WERI-Rb-1 (cell line): ENCODE measurements at places on chromosomes 4 and X.

DNA sequence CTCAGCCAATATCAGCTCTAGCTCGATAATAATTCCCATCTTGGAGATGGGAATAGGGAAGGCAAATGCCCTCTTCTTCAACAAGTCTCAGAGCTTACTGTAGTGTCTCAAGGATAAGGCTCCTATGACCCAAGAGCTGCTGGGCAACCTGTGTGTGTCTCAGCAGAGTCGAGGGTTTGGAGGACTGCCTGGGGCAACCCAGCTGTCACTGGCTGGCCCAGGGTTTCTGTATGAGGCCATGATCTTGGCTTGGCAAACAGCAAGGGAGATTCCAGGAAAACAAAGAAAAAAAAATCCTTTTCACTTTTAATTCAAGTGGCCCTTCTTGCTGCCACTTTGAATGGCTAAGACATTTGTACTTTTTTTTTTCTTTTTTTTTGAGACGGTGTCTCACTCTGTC is 34.4 kb downstream of the TMSB4X start:
- DNase-seq = no peak

GRCh38 chr4:108601532-108601931 is 18.8 kb upstream of the RPL34 start:
- no peak for DNase-seq

DNA sequence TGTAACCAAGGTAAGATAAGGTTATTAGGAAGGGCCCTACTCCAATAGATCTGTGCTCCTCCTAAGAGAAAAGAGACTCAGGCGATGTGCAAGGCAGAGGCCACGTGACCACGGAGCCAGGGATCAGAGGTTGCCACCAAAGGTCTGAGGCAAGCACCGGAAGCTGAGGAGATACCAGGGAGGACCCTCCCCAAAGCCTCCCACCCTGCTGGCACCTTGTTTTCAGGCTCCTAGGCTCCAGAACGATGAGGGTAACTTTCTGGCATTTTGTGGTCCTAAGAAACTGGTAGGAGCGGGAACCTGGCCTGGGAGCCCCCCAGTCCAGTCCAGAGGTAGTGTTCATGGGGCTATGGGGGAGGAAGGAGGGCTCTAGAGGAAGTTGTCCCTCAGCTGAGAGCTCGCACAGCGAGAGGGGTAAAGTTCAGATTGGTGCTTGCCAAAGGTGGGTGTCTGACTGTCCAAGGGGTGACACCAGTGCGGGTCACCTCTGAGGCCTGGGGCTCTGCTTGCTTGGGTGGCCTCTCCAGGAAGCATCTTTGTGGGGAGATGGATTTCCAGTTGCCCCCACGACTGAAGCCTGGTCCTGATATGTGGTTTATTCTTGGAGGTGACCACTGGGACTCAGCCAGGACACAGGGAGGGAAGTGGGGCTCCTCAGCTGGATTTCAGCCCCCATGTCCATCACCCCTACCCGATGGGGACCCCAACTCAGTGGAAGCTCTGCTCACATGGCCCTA is 7.5 kb upstream of the LETM1 start:
- no peak for DNase-seq

DNA sequence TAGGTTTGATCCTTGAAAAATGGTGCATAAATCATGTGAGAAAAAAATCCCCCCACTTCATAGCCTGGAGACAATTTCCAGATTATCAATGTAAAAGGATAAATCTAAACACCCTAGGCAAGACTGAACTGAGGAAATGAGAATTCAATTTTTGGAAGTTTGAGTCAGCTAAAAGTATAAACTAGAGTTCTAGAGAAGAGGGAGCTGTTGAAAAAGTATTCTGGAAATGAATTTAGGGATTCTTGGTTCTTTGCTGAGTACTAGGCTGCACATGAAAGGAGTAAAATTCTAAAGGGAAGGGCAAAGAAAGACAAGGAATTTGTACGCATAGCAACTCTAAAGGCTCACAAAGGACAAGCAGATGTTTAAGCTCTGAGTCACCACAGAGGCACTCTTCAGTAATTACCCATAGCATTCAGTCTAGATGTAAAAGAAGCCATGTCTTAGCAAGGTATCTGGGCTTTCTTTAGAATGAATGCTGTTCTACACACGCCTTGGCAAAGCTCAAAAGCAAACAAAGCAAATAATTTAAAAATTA is 896.5 kb downstream of the PDHA2 start:
- no peak for DNase-seq

- DNase-seq = no peak
These were observed 152.5 kb upstream of the SPRY1 start for GRCh38 chr4:123244137-123244536.

- DNase-seq = peak; percentile 92
These were observed 6.9 kb downstream of the L1CAM start for GRCh38 chrX:153878969-153879653.

- DNase-seq = no peak
These were observed 117.4 kb downstream of the TMA16 start for GRCh38 chr4:163611784-163612445.

- no peak for DNase-seq
These were observed 138.3 kb downstream of the PCDH18 start for GRCh38 chr4:137394018-137394417.

DNA sequence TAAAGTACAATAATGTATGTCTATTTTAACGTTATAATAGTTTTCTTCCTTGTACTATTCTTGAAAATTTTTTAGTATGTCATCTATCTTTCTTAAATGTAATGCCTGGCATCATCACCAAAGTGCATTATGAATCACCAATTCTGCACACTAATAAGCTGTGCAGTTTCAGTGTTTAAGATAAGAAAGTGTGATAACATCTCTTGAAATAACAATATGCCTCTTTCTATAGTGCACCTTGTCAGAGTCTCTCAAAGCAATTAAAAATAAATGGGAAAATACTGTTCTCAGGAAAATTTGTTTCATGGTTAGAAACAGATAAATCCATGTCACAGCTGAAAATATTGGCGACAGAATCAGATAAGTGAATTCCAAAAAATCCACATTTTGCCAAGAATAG is 457.4 kb upstream of the PCDH10 start:
- no peak for DNase-seq

GRCh38 chr4:182145334-182145905 is 97.8 kb upstream of the TENM3 start:
- DNase-seq = no peak

DNA sequence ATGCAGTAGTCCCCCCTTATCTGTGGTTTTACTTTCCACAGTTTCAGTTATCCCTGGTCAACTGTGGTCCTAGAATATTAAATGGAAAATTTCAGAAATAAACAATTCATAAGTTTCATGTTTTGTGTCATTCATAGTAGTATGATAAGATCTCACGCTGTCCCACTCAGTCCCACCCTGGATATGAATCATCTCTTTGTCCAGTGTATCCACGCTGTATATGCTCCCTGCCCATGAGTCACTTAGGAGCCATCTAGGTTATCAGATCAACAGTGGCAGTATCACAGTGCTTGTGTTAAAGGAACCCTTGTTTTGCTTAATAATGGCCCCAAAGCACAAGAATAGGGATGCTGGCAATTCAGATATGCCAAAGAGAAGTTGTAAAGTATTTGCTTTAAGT is 16.2 kb upstream of the SYTL4 start:
- no peak for DNase-seq

- DNase-seq = no peak
These were observed 109.9 kb upstream of the BCOR start for GRCh38 chrX:40207626-40208025.

GRCh38 chrX:26562156-26562555 is 346.2 kb downstream of the MAGEB5 start:
- no peak for DNase-seq

DNA sequence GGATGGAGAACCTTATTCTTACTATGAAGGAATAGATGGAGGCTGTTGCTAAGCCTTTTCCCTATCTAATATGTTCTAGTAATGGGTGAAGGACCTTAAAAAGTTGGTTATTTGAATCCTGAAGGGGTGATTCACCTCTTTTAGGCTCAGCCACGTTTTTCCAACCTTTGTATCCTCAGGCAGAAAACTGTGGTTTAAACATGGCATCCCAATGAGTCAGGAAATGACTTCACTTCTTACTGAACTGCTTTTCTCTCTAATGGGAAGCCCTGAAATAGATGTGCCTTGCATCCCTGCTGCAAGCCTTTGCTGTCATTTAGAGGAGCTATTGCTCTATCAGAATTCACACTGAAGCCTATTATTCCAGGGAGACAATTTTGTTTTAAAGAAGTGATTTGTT is 191.0 kb upstream of the ARX start:
- no peak for DNase-seq

- no peak for DNase-seq
These were observed 39.5 kb downstream of the NOP14 start for GRCh38 chr4:2923668-2924173.

DNA sequence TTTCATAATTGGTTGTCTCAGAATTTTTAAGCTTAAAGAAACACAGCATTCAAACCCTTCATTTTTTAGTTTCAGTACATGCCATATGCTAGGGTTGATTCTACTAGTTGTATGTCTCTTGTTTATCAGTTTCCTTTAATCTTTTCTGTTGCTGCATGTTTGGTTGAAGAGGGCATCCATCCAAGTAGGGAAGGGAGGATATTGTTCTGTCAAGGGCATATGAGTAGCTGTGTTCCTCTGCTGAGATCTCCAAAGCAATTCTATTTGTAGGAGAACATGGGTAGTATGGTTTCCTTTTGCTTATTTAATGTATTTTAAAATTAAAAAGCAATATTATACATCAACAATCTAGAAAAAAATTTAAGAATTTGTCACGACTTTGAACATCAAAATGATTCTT is 167.7 kb downstream of the FHIP1A start:
- no peak for DNase-seq

DNA sequence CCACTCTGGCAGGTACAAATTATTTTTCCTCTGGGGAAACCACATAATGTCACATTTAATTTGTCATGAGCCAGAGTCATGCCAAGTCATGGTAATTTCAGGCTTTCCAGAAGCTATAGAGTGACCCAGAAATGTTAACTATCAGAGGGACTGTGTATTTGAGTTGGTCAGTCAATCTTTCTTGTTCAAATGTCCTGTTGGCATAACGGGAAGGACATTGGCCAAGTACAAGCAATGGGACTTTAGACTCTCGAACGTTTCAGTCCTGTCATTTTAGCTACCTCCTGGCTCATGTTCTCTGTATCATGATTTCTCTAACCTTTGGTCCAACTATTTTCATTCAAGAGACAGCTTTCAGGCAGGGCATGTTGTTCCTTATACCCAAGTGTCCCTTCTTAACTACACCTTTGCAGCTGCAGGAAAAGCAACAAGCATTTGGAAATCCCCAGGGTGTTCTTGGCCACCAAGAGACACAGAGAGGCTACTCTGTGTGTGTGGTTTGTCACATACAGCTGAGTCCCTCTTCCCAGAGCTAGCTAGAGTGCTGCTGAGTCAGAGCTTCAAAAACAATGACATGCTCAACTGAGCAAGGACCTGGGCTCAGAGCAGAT is 142.6 kb downstream of the EGF start:
- no peak for DNase-seq

DNA sequence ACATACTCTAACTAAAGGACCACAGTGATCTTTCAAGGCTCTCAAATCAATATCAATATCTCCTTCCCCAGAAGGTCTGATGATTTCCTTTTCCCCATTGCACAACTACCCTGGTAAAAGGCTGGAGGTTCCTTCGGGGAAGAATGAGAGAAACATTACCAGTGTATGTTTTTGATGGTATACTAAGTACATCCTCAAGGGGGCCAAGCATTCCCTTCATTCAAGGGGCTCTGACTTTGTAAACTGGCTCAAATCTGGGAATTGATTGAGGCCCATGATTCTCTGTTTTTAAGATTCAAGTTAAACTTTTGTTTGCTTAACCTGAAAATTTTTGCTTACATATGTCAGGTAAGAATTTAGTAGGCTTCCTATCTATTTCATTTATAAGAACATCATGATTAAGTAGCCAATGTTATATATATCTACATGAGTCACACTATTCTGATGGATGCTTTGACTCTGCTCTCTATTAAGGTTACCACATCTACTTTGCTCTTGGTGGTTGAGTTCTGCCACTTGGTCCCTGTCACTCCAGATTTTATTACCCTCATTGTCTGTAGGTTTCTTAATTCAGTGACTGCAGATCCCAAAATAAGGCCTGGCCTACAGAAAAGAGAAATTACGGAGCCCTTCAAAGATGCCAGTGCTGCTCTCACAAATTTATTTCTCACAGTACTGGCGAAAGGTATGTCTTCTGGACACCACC is 16.4 kb upstream of the GUCY1B1 start:
- no peak for DNase-seq

GRCh38 chr4:38774181-38774955 is 8.4 kb downstream of the TLR10 start:
- DNase-seq = no peak

DNA sequence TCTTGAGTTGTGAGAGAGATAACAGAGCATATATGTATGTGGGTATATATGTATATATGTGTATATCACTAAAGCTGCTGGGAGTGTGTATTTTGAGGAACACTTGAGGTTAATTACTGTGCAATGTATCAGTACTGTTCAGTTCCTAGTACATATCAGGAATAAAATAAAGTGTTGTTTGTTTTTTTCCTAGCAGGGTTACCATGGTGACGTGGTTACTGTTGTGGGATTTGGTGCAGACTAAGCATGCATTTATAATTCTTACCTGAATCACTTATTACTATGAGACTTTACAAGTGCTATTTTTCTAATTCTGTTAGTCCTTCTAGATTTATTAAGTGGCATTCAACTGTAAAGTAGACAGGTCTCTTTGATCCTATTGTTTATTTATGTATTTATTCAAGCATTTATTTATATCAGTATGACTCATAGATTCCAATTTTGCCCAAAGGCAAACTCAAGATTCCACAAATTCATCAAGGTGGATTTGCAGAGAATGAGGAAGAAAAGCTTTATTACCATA is 26.9 kb upstream of the BEX4 start:
- DNase-seq = no peak

- no peak for DNase-seq
These were observed 80.5 kb downstream of the ARHGAP6 start for GRCh38 chrX:11585174-11585573.

DNA sequence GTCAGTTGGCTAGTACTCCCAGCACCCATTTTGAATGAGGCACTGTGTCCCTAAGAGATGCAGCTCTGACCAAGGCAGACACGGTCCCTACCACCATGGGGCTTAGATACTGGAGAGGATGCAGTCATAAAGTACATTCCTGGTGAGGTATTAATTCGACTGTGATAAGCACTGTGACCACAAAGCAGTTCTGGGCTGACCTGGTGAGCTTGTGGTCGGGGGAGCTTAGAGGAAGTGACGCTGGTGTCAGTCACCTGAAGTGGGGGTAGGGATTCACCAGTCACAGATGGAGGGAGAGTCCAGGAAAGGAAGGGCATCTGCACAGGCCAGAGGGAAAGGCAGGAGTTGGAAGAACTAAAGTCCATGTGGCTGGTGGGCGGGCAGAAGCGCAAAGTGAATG is 15.8 kb upstream of the CLTRN start:
- peak; percentile 12 for DNase-seq
